ENCODE measurements at places on chromosomes 3 and 15.

- DNase-seq: no peak
Measured at GRCh38 chr3:76442374-76442915, 597.5 kb upstream of the ROBO2 start.

- DNase-seq: no peak
Measured at GRCh38 chr3:35383216-35383615, 256.1 kb upstream of the ARPP21 start.

DNA sequence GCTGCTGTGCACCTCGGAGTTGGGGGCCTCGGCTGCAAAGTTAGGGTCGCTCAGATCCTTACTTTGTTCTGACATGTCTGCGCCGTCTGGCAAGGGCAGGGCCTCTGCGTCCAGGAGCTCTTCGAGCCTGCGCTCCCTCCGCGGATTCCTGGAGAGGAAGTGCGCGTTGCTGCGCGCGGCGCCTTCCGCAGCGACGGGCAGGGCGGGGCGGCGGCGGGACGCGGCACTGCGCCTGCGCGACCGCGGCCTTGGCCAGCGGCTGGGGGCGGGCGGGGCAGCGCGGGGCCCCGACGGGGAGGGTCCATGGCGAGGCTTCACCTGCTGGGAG, at the start of gene NDN:
Gene NDN, minus strand, starts transcription at position 163 of the 328 bp plus-strand sequence. Its CDS starts 88 bp downstream, at position 75.
- DNase-seq: peak; percentile 85

GRCh38 chr3:69182588-69183316, 60.4 kb upstream of the LMOD3 start:
- no peak for DNase-seq

- peak; percentile 17 for DNase-seq
Measured at GRCh38 chr15:87686841-87687522, 569.6 kb downstream of the NTRK3 start.

GRCh38 chr3:124993466-124993865, 58.9 kb upstream of the MUC13 start:
- peak; percentile 75 for DNase-seq

GRCh38 chr3:68924897-68925296, 7.5 kb downstream of the TAFA4 start:
- no peak for DNase-seq

- no peak for DNase-seq
Measured at GRCh38 chr15:66917904-66918448, 147.4 kb upstream of the SMAD3 start.

GRCh38 chr3:159149633-159150032, 347.8 kb downstream of the MFSD1 start:
- no peak for DNase-seq

GRCh38 chr3:55014906-55015305, 87.0 kb upstream of the LRTM1 start:
- DNase-seq: no peak

GRCh38 chr3:31882895-31883294, 98.2 kb downstream of the OSBPL10 start:
- DNase-seq: no peak

DNA sequence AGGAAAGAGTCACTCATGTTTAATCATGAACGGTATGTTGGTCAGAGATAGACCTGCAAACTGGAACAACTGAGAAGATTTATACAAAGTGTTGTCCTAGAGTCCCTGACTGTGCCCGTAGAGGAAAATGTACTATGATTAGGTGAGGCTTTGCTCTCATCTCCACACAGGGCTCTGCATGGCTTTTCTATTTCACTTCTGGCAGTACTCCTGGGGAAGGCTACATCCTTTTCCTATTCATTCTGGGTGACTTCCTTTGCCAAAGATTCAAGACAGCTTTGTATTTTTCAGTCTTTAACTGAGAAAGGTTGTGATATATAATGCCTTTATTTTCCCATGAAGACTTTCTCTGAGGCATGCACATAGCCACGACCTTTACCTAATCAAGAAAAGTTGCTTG, 414.7 kb downstream of the ZBTB20 start:
- DNase-seq: peak; percentile 48

GRCh38 chr3:50388016-50388719, 28.8 kb upstream of the TMEM115 start:
- DNase-seq: no peak

GRCh38 chr15:31352911-31353811, 26.5 kb downstream of the KLF13 start:
- peak; percentile 92 for DNase-seq

GRCh38 chr15:58201516-58201915, 63.3 kb downstream of the AQP9 start:
- peak; percentile 62 for DNase-seq

GRCh38 chr15:90638201-90638691, 78.9 kb upstream of the BLM start:
- no peak for DNase-seq

DNA sequence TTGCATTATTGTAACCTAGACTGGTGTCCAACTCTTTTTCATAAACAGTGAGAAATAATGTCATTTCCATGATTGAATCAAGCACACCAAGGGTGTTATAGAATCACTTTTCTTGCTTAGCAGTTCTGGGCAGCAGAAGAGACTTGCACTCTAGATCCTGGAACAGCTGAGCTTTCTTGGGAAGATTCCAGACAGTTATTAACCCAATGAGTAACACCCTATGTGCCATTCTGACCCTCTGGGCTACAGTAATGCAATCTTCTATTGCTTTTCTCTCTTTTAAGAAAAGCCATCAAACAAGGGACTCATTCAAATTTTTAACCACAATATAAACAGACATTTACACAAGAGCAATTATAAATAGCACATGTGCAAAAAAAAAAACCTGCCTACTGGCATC, 39.3 kb upstream of the USP3 start:
- DNase-seq: peak; percentile 83
